ENCODE measurements at places on chromosomes 2 and 18.

GRCh38 chr2:42865884-42866881 is 73.8 kb upstream of the HAAO start:
- DNase-seq: no peak

DNA sequence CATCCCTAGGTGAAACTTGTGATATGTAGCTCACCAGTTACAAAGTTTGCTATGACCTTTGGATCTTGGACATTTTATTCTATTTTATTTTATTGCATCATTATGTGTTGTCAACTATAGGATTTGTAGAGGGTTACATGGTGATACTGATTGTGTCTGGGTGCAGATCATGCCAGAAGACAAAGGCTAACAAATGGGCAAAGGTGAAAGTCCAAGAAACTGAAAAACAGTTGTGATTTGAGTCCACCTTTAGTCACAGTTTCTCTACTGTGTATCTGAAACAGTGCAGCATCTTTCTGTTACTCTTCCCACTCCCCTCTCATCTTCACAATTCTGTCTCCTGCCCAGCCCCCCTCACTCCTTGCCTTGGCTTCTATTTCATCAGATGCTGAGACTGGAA is 111.9 kb upstream of the LYPD6 start:
- no peak for DNase-seq

- no peak for DNase-seq
Measured at GRCh38 chr2:227509076-227509475, 37.1 kb downstream of the AGFG1 start.

- no peak for DNase-seq
Measured at GRCh38 chr2:231600619-231601355, 8.1 kb downstream of the TEX44 start.

GRCh38 chr2:26503231-26503880 is 25.4 kb upstream of the OTOF start:
- DNase-seq: peak; percentile 73

GRCh38 chr2:168999668-169000213 is 31.4 kb downstream of the ABCB11 start:
- DNase-seq: no peak

GRCh38 chr2:56314796-56315195 is 131.0 kb downstream of the CCDC85A start:
- no peak for DNase-seq

DNA sequence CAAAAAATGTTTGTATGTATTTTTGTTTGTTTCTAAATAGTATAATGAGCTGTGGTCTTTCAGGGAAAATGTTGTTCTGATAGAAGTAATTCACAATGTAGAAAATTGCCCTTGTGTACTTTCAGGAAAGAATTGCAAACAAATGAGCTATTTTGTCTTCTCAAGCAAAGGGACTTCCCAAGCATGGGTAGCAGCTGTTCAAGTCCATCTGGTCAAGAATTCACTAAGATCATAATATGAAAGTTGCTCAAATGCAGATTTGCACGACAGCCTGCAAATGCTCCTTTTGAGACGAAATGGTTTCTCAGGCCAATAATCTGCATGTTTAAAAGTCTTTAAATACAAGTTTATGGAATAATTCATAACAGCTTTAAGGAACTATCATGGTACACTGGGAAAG is 51.9 kb upstream of the HNMT start:
- no peak for DNase-seq

GRCh38 chr2:97758131-97758705 is 44.8 kb downstream of the ZAP70 start:
- no peak for DNase-seq

- no peak for DNase-seq
Measured at GRCh38 chr18:33581856-33582255, 3.8 kb downstream of the ASXL3 start.

- no peak for DNase-seq
Measured at GRCh38 chr18:75090336-75090735, 118.6 kb downstream of the PTGR3 start.

- DNase-seq: no peak
Measured at GRCh38 chr2:8888963-8889362, 51.5 kb upstream of the KIDINS220 start.

GRCh38 chr2:194151231-194151630 is 1505.8 kb upstream of the SLC39A10 start:
- DNase-seq: no peak

- no peak for DNase-seq
Measured at GRCh38 chr2:231069379-231070054, 12.8 kb downstream of the PSMD1 start.

GRCh38 chr18:39188278-39188677 is 1622.7 kb upstream of the CELF4 start:
- no peak for DNase-seq

DNA sequence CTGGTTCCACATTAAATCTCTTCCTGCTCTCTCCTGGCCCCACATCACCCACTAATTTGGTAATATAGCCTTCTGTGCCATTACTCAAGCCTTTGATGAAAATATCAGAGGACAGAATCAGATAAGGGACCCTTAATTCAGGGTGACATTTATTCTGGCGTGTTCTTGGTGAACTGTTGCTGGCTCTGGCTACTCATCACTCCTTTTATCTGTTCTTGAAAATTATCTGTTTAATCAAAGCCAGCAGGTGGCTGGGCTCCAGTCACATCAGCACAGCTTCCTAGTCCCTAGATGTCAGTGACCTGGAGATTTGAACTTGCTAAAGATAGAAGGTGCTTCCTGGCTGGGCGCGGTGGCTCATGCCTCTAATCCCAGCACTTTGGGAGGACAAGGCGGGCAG is 26.9 kb upstream of the SLC35F6 start:
- no peak for DNase-seq

GRCh38 chr18:14970027-14970426 is 222.1 kb downstream of the ANKRD30B start:
- DNase-seq: no peak

DNA sequence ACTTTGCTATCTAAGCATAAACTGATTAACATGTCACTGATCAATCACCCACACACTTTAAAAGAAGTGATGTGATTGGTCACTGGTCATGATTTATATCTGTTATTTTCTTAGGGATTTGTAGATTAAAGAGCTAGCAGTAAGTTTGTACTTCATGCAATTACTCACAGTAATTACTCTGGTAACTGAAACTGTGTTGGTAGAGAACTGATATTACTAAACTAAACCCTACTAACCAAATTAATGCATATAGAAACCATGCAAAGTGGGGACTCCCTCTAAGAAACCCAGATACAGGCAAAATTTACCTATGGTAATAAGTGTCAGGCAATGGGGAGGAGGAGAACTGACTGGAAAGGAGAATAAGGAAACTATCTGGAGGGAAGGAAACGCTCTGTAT is 44.8 kb upstream of the C2orf15 start:
- no peak for DNase-seq

DNA sequence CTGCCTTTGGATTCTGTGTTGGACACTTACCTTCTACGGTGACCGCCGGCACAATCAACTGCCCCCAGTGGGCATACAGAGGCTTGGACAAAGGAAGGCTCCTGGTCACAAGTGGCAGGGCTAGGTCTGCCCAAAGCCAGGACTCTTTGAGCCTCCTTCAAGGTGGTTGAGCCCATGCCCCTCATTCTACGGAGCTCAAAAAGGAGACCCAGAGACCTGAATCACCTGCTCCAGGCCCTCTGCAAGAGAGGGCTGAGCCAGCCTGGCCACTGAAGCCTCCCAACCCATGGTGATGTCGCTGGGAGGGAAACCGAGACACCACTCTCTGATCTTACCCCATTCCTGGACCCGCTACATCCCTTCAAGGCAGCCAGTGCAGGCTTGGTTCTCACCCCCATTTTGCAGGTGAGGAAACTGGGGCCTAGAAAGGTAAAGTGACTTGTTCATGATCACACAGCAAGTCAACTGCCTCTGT is 87.9 kb downstream of the INHBB start:
- no peak for DNase-seq

DNA sequence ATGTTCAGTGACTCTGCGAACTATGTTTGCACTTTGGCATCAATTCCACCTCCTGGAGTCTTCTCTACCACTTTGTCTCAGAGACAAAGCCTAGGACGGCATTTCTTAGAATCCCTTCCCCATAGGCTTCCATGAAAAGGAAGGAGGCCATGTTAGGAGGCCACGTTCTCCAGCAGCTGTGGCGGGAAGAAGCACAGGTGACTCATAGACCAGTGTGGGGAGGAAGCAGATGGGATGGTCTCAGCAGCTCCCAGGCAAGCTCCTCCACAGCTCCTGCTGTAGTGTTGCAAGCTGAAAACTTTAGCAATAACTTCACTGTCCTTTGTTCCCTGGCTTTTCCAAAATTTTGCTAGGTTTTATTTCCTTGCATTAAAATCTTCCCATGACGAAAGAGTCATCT is 781.3 kb upstream of the ID2 start:
- no peak for DNase-seq

GRCh38 chr2:43280994-43281393 is 54.6 kb upstream of the ZFP36L2 start:
- DNase-seq: no peak

Measured in activated naive CD8-positive, alpha-beta T cell treated with anti-CD3 and anti-CD28 coated beads, Interleukin-2, amount 50 U/mL, for 16 hours (primary cell).